ENCODE measurements at places on chromosomes 1 and 21.

DNA sequence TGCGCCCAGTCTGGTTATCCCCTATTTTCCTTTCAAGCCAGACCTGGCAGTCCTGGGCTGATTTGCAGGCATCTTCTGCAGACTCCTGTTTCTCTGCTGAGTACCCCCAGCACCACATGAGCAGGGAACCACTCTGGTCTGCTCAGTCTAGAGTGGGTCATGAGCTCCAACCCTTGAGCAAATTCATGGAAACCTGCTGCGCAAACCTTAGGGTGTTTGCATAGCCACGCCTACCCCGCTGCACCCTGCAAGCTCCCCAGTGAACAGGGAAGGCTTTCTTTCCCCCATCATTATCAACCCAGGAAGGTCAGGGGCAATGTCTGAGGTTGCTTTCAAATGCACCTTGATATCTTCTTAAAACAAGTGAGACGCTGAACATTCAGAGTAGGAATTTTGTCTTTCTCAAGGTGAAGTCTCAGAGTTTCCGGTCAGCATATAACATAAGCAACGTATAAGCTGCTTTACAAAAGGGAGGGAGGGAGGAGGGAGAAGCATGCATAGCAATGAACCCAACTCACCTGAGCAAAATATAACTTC, 11.1 kb upstream of the KCNE1 start:
- DNase-seq = no peak

DNA sequence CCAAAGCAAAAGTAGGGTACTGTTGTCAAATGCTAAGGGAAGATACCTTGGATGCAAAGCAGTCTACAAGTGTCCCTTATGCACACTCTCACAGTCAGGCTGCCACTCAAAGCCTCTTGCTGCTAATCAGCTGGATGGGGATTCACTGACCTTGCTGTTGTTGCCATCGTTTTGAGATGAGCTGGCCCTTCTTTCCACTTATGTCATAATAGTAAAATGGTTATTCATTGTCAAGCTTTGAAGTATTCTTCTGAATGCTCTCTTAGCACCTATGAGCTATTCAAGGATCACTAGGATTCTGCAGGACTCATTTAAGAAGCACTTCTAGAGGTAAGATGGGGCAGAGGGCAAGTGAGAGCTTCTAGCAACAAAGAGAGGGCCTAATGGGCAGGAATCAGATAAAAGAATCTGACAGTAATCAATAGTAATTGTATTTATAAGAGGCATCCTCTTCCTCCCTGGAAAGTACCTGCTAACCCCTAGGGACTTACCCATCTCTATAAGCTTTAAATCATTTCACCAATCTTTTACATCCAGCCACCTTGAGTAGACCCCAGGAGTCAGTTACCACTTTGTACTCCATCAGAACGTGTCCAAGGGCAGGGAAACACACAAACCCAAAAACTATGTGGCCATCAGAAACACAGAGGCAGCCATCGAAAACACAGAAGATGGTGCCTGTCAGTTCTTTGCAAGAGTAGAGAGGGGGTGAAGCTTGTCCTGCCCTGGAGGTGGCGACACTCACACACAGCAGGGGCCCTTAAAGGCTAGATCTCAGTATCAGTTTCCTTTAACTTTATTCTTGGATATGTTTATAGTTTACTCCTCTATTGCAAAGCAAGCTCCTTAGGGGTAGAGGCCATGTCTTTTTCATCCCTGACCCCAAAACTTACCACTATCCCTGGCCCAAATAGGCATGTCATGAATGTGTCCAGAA, 103.7 kb upstream of the NFIA start:
- peak; percentile 51 for DNase-seq

- DNase-seq = no peak
Measured at GRCh38 chr1:51327386-51327785, 3.0 kb downstream of the TTC39A start.

- DNase-seq = no peak
Measured at GRCh38 chr1:36183309-36183856, 27.4 kb downstream of the MAP7D1 start.

DNA sequence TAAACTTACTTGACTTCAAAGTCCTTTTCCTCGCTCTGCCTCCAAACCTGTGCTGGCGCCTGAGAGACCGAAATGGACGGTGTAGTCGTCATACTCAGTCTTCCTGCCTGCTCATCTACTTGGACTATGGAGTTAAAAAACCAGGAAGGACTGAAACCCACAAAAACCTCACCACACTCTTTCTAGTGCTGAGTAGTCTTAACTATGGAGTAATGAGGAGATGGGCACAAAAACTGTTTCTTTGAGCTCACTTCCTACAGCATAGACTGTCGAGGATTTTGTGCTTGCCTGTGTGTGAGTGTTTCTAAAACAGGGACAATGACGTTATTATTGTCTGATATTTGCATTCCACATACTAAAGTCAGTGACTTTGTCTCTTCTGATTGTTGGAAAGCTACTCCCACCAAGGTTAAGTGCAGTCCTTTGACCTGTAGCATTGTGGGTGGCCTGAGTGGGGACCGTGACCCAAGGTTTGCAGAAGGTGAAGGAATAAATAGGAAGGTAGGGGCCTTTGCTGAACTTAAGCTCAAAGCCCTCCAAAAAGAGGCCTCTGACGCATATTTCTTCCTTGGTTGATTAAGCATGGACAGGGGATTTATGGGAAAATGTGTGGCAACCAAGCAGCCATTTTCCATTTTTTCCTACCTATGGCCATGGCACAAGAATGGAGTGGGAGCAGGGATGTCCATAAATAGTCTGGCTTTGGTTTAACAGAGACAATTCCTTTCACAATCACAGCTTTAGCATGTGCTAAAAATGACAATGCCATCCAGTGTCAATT, 109.6 kb downstream of the ZBTB18 start:
- DNase-seq = no peak

DNA sequence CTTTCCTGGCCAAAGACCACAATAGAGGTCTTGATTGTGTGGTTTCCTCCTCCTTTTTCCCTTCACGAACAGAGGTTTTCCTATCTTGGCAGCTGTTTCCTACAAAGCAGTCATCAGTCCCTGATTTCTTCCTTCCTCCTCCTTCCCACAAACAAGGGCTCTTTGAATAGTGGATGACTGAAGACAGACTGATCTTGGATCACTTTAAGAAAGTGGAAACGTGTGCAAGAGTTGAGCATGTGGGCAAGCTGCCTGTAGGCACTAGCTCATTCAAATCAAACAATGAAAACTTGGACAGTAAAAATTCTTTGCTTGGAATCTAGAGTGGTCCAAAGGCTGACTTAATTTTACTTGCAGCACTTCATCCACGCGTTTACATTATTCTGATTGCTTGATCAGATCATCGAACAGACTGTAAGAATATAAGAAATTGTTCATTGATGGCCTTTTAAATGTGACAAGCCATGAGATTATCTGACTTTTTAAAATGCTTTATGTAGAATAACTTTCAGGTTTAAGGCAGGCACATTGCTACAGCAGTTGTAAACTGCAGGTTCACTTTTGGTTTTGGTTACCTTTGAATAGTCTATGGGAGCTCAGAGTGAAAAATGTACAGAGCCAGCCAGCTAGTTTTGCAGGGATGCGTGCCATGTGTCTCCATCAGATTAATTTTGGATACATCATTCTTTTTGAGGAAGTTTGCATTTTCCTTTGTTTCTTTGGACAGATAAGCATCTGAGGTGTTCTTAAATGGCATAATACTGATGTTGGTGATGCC, 34.4 kb downstream of the ADGRL2 start:
- DNase-seq = peak; percentile 51

- DNase-seq = peak; percentile 42
Measured at GRCh38 chr1:153527023-153527682, 8.6 kb downstream of the S100A6 start.

DNA sequence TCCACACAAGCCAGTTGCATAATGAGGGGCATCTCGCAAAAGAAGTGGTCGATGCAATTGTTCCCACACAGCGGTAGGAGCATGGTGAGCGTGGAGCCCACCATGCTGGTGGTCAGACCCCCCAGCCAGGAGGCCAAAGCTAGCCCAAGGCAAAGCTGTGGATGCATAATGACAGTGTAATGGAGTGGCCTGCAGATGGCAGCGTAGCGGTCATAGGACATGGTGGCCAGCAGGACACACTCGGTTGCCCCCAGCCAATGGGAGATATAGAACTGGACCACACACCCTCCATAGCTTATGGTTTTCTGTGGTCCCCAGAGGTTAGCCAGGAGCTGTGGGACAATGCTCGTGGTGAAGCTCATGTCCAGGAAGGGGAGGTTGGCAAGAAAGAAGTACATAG, 4.3 kb downstream of the OR2C3 start:
- DNase-seq = no peak

GRCh38 chr1:234621657-234622335, 11.8 kb upstream of the IRF2BP2 start:
- peak; percentile 99 for DNase-seq

DNA sequence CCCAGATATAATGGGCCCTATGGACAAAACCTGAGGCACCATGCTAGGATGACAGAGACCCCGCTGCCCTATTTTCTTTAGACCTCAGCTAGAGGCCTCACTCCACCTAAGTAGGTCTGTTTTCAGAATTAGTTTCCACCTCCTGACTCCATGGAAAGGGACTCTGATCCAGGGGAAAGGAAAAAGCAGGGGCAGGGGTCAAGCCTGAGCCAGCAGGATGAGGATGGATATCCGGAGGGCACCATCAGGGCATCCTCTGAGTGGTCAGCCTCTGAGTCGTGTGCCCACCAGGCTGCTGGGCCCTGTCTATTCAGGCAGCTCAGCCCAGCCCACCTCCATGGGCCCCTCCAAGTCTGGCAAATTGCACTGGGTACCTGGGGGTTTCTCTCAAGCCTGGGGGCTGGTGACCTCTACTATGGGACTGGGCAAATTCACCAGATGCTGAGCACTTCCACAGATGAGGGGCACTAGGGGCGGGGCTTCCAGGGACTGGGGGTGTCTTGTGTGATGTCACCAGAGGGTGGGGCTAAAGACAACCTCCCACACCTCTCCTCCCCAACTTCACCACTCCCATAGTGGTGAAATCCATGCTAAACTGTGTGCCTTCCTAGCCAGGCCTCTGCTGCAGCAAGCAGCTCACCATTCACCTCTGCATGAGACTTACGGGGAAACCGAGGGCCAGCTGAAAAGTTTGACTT, 5.5 kb downstream of the PAQR7 start:
- DNase-seq = no peak

- peak; percentile 86 for DNase-seq
Measured at GRCh38 chr1:64934115-64934877, 32.1 kb downstream of the JAK1 start.

- peak; percentile 89 for DNase-seq
Measured at GRCh38 chr1:150809651-150810050, 1.6 kb upstream of the CTSK start.

- DNase-seq = peak; percentile 51
Measured at GRCh38 chr1:2135441-2135841, 59.1 kb downstream of the FAAP20 start.

DNA sequence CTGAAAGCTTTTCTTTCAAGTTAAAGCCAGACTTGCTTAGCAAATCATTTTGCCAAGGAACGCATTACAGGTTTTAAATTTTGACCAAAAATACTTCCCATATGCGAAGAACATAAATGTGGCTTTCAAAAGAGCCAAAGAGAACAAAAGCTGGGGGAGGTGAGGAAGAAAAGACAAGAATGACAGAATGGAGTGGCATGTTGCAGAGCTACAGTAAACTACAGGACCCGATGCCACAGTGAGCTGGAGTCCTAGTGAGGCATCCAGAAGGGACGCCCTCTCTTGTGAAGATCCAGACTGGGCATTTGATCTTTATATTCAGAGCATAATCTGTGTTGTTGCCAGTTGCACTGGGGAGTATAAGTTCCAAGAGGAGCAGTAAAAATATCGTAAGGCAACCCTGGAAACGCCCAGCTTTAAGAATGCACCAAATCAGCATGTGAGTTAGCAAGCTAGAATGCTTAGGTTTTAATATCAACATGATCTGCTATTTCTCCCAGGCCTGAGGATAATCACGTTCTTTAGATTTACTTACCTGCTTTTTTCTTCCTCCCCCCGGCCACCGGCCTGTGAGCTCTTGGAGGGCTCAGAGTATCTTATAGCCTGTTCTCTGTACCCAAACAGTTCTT, 48.4 kb upstream of the HOOK1 start:
- peak; percentile 35 for DNase-seq

GRCh38 chr1:109790735-109791494, 27.2 kb upstream of the EPS8L3 start:
- peak; percentile 56 for DNase-seq

- no peak for DNase-seq
Measured at GRCh38 chr1:22326372-22326915, 125.2 kb upstream of the ZBTB40 start.

GRCh38 chr21:45086337-45086958, 12.1 kb downstream of the ADARB1 start:
- no peak for DNase-seq

DNA sequence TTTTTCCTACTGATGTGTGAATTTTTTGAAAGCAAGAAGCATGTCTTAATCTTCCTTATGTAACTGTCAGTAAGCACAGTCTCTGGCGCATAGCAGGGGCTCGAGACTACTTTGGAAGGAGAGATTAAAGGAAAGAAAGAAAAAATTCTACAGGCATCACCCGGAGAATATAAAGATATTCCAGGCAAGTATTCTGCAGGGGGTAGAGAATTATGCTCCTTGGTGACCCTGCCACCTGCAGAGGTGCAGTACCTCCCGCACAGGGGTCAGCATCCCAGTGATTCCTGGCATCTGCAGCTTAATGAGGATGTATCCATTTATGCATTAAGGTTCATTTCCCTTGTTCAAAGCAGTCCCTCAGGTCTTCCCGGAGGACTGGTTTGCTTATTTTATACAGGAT, 87.6 kb upstream of the WLS start:
- DNase-seq = no peak

DNA sequence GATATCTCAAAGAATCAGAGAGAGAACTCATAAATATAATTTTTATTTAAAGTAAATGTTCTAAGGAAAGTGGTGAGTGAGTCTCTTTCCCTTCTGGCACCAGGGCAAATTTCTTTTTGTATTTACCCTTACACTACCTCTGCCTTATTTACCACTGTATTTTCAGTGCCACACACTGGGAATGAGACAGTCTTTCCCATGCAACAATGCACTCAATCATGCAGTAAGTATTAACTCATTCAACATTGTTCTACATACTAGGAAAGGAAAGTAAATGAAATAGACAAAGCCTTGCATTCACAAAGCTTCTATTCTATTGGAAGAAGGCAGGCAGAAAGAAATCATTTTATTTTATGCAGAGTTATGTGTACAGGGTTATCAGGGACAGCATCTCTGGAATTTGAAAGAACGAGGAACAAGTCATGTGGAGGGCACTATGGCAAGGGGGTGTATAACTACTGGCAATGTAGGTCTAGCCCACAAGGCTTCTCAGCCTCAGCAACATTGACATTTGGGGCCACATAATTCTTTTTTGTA, 129.8 kb upstream of the PRDX6 start:
- DNase-seq = no peak
